Activated CD8-positive, alpha-beta memory T cell treated with anti-CD3 and anti-CD28 coated beads, Interleukin-2, amount 10 ng/mL, durations not matched to agents 7 days and 5 days (primary cell): ENCODE measurements at places on chromosomes 13 and 19. TPM values are rescaled to one million over a fixed set of nuclear protein-coding genes. Genes with fewer than 3 reads are reported as not detected.
A peak's percentile ranks its signal among the peaks of the same experiment; 100 is the strongest.

KCNRG gene
- total RNA-seq: not detected

DNA sequence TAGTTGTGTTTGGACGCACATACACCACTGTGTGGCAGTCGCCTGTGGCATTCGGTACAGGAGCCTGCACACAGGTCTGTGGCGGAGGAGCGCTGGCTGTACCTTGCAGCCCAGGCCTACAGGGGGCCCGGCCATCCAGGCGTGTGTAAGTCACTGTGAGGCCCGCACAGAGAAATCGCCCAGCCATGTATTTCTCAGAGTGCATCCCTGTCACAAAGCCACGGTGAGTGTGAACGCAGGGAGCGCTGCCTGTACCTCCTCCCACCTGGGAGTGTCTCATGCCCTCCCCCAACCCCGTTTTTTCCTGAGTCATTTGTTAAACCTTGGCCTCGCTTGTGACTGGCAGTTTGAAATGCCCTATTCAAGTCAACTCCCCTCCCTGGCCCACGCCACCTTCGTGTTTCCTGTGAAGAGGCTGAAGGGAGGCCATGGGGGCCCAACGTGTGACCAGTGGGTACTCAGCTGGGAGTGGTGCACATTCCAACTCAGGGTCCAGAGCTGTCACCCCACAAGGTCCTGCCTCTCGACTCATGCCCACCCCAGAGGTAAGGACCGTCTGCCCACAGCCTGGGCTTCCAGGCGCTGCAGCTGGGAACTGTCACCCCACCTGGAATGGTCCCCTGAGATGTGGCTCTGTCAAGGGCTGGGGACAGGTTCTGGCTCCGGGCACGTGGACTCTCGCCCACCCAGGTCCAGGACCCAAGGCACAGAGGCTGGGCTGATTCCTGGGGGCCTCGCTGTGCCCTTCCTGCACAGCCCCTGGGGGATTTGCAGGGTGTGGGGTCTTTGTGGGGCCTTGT is 11.6 kb upstream of the RASA3 start:
- H3K4me3 ChIP-seq: no peak overlapping the region
- no peak overlapping the region for H3K27ac ChIP-seq
- peaks cover 40% of the 10 kb centered on the region for H3K4me1 ChIP-seq
- no peak for DNase-seq
- peaks cover 2% of the 10 kb centered on the region for H3K36me3 ChIP-seq

- H3K27me3 ChIP-seq: no peaks in the 10 kb centered on the region
- H3K4me1 ChIP-seq: peaks cover 12% of the 10 kb centered on the region
- DNase-seq: peak; percentile 69
- H3K4me3 ChIP-seq: no peak overlapping the region
These were observed 5.7 kb downstream of the HOOK2 start for GRCh38 chr19:12769689-12770088.

- no peak for DNase-seq
- H3K4me1 ChIP-seq: peaks cover 16% of the 10 kb centered on the region
- H3K27me3 ChIP-seq: no peaks in the 10 kb centered on the region
- H3K27ac ChIP-seq: no peak overlapping the region
- H3K4me3 ChIP-seq: no peak overlapping the region
- peaks cover 9% of the 10 kb centered on the region for H3K36me3 ChIP-seq
These were observed 7.3 kb downstream of the OPA3 start for GRCh38 chr19:45577111-45577905.

DNA sequence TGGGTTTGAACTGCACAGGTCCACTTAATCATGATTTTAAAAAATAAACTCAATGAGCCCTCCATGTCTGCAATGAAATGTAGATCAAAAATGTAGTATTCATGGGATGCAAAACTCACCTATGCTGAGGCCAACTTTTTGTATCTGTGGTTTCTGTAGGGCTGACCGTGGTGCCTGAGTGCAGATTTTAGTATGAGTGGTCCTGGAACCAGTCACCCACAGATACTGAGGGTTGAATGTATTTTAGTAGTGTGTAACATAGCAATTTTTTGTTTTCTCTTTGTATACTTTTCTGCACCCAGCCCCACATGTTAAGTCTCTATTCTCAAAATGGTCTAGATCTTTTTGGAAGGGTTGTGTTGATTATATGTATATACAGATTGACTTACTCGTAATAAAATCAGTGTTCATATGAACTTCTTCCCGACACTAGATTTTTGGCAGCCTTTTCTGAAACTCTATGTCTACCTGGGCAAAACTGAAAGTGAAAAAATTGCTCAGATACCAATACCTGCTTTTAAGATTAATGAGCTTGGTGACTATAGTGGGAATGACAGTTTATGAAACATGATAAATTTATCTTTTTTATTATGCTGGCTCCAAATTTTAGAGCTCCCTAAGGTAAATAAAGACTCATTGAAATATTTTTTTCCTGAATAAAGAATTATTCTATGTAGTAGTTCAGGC is 51.6 kb downstream of the DNAJC15 start:
- peaks cover 44% of the 10 kb centered on the region for H3K4me1 ChIP-seq
- peak overlapping the region; percentile 44 for H3K4me3 ChIP-seq
- peaks cover 21% of the 10 kb centered on the region for H3K36me3 ChIP-seq
- peak overlapping the region; percentile 76 for H3K27ac ChIP-seq
